T-cell (primary cell): ENCODE measurements at places on chromosomes 3 and 15. TPM values are rescaled to one million over a fixed set of nuclear protein-coding genes. Genes with fewer than 3 reads are reported as not detected.

DNA sequence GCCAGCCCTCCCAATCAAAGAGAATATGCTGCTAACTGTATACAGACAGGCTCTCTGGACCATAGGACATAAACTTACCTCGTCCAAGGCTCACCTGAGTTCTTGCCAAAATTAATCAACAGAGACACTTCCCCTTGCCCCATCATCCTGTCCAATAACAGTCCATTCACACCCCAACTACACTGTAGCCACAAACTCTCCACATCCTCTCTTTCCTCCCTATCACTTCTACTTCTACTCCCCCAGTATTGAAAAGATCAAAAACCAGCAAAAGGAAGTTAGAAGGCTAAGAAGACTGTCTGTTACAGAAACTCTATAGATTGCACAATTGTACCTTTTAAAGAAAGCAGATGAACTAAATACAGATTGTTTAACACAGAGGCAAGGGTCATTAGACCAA lies 133.5 kb upstream of the STT3B start:
- DNase-seq = no peak

DNA sequence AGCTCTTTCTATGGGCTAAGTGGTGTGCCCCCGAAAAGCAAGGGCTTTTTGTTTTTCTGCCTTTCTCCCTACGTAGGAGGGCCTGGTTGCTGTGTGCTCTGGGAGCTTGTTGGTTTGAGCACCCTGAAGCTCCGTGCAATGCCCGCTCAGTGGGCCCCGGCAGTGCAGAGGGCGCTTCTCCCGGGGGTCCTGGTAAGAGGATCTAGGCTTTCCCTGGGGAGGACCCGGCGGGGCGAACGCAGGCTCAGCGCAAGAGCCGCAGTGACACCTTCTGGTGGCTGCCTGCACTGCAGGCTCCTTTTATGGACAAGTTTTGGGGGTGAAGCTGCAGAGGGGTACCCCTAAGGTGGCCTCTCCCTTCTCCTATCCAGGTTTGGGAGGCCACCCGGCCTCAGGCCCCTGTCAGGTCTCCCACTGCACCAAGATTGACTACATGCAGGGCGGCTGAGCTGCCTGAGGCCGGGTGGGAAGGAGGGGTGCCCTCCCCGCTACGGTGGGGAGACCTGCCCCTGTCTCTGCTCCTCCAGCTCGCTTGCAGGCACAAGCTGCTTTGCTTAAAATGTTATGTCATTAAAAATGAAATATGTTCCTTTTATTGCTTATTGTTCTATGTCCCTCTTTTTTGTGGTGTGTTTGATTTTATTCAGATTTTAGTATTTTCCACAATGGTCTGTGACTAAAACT lies 387.9 kb downstream of the GABRG3 start:
- DNase-seq = no peak

- no peak for DNase-seq
Measured at GRCh38 chr3:116966649-116967048, 257.1 kb downstream of the TUSC7 start.

Gene ZBED2
- not detected for total RNA-seq

DNA sequence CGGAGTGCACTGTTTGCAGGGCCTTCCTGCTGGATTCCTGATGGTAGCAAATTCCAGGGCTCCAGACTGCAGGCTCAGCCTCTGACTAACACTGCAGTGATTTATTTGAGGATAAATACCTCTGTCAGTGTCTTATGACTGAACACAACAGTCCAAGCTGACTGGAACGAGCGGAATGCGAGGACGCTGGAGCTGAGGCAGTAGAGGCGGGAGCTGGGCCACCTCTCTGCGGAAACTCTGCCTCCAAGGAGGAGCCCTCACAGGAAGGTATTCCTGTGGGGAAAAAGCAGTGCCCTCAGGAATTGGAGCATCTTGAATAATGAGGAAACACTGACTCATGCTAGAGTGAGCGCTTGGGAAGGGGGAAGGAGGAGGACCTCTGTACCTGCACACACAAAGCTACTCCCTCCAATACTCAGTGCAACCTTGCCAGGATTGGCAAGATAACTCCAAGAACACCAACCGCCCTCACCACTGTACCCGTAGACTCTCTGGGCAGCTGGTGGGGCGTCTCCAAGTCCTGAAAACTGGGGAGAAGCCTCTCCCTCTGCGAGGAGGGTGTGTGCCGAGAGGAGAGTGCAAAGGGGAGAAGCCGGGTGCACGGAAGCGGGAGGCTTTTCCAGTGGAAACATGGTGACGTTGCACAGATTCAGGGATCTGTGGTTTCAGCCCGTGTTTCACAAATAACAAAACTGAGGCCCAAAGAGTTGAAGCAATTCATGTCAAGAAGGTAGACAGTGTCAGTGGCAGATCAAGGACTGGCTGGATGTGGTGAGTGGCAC lies 43.0 kb downstream of the VGLL4 start:
- no peak for DNase-seq

Gene SLC12A1
- not detected for total RNA-seq

DNA sequence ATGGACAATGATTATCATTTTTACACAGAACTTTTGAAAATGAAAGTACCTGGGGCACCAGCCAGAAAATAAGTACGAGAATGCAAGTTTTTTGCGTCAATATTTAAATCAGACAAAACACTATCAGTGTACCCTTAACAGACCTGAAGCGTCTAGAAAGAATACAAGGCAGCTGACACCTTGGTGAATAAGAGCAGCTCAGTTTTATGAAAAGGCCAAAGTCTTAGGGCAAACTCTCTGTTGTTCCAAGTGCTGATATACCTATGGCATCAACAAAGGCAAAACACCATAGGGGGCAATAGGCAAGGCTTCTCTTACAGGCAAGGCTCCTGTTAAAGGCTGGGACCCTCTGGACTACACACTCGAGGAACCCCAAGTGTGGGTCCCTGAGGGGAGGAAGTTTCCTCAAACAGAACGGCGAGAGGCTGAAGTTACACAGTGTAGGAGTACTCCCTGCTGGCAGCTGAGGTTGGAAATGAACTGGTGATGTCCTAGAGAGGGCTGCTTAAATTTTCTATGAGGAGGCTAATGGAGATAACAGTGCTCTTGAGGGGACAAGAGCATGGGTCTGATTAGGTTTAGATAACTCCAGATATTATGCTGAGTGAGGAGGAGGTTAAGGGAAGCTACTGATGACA lies 291.0 kb downstream of the TIGIT start:
- no peak for DNase-seq

Gene LMAN1L
- total RNA-seq = 0.43 TPM

GRCh38 chr15:77342807-77343206 lies 77.1 kb downstream of the PEAK1 start:
- no peak for DNase-seq

Gene LRRIQ4
- total RNA-seq = not detected

Gene ANKUB1
- not detected for total RNA-seq

GRCh38 chr15:76011627-76012551 lies at the start of gene NRG4:
Gene NRG4, minus strand, starts transcription at chr15:76012424. Its CDS starts 1,194 bp downstream, at chr15:76011230.
- no peak for DNase-seq

DNA sequence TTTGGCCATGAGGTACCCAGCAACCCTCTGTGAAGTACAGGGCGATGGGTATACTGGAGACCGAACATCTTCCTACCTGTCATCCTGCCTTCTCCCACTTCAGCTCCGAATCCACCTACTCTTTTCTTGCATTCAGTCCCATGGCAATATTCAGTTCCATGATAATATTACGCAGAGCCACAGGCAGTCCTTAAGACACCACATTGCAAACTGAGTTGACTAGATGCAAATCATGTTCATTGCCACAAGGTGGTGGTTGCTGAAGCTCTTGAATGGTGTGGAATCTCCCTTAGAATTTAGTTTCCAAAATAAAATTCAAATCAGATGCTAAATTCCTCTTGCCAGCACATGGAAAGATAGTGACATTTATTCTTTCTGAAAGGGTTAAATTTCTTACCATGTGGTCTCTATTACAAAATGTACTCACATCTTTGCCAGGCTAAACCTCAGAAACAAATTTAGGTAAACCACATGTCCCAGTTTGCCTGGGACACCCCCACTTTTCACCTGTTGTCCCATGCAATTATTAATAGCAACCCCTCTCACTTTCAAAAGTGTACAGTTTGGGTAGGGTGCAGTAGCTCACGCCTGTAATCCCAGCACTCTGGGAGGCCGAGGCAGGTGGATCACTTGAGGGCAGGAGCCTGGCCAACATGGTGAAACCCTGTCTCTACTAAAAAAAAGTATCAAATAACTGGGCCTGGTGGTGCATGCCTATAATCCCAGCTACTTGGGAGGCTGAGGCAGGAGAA lies 1.7 kb upstream of the NME9 start:
- DNase-seq = no peak

DNA sequence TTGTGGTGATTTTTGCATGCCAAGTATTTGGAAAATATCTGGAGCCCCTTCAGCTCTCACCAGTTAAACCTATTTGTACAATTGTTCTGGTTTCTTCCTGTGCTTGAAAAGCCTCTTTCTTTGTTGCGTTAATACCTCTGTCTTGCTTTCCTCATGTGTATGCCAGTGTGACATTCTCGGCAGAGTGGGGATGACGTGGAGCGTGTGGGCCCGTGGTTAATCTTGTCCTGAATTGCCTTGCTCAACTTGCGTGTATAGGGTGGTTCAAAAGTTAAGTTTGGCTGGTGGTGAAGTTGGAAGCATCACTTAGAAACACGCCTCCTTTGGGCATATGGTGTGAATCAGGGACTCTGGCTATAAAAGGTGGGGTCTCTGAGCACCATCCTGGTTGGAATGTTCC lies 67.1 kb downstream of the IGF1R start:
- no peak for DNase-seq

Gene LRRC57
- total RNA-seq = 15.1 TPM

- DNase-seq = no peak
Measured at GRCh38 chr3:145719114-145719513, 441.9 kb downstream of the PLOD2 start.

DNA sequence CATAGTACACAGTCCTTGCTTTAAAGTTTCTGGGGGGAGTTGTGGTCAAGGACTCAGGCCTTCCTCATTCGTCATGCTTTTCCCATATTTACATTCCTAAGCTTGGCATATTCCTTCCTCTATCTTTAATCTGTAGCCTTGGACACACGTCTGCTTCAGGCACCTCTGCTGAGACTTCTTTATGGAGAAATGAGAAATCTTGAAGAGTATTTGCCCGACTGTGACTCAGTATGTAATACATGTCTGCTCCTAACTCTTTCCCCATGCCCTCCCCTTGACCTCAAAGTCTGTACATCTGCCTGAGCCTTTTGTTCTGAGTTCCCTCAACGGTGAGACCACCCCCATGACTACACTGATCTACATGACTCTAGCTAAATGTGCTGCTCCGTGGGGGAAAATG lies 246.1 kb downstream of the SI start:
- no peak for DNase-seq

- no peak for DNase-seq
Measured at GRCh38 chr3:128256131-128256530, 102.8 kb downstream of the EEFSEC start.

DNA sequence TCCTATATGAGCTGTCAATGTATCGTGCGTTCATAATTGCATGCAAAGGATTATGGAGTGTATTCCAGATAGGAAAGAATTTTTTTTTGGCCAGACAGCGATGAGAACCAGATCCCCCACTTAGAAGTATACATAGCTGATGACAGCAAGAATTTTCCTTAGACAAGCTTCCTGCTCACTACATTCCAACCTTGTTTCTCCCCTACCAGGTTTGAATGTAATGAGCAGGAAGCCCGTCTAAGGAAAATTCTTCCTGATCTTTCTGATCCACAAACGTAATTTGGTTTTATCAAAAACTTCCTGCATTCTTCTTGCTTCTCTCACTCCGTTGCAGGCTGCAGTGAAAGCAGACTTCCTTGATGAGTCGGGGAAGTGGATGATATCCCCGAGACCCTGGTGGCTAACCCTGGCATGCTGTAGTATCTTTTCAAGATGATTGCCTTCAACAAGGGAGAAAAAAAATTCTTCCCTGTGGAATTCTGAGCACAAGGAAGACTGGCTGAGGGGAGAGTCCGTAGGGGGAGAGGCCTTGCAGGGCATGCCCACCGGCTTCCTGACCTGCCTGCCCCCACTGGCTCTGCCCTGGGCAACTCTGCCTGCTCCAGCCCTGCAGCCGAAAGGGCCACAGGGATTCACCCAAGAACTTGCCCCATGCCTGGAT lies 243.1 kb downstream of the TLE3 start:
- no peak for DNase-seq

Gene GOLGA6A
- 0.50 TPM for total RNA-seq

Gene ZPLD1
- total RNA-seq = not detected

Gene NLGN1
- total RNA-seq = 0.18 TPM

DNA sequence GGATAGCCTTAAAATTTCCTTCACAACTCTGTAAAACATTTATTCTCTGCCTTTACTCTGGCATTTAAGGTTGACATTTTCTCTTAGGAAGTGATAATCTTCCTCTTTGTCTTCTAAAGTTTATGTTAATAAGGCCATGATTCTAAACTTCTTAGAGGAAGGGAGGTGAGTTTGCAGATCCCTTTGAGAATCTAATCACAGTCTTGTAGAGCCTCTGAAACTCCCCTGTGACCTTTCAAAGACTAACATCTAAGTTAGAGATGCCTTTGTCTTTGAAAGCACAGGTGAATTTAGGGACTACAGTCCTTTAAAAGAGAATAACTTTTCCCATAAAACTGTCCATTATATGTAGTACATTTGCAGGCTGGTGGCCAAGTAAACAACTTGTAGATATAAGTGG lies 115.1 kb downstream of the PLCL2 start:
- no peak for DNase-seq

DNA sequence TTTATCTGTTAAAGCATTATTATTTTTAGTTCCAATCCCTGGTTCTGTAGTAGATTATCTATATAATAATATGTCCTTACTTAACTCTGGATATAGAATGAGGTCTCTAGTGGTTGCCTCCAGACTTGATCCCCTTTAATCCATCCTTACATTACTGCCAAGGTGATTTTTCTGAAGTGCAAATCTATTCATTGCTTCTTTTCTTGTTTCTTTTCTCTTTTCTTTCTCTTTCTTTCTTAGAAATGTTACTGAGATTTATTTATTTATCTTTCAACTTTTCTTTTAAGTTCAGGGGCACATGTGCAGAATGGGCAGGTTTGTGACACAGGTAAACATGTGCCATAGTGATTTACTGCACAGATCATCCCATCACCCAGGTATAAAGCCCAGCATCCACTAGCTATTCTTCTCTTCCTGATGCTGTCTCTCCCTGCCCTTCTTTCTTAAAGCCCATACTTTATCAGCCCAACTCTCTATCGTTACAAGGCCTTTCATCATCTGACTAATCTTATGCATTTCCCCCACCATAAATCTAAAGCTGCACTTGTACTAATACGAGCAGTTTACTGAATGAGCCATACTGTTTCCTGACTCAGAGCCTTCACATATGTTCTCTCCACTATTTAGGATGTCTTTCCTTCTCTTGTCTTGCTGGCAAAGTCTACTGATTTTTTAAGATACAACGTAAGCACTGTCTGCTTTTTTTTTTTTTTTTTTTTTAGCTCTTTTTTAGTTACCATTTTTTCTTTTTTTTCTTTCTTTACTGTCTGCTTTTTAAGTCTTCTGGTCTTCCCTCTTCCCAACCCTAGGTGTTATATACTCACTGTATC lies 4.6 kb downstream of the GLCE start:
- no peak for DNase-seq

DNA sequence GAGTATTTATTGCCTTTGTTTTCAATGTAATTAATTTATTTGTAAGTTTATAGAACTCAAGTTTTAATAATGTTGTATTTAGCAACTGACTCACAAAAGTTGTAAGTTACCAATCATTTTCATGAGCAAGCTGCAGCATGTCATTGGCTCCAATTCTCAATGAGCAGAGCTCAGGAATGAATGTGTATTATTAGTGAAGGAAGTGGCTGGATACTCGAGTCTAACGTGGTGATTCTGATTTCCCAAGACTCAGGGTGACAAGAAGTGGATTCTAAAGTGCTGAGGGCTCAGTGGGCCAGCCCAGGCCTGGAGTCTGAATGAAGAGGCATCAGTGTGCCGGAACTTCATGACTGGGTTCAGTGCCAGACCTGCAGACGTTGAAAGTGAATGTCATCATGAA lies 39.6 kb downstream of the CLDN11 start:
- DNase-seq = no peak

Gene ZNF662
- 0.92 TPM for total RNA-seq

Gene HDC
- not detected for total RNA-seq
